Brain (organoid and tissue), 16 donors: ENCODE measurements at places on chromosomes 11 and 22.

DNA sequence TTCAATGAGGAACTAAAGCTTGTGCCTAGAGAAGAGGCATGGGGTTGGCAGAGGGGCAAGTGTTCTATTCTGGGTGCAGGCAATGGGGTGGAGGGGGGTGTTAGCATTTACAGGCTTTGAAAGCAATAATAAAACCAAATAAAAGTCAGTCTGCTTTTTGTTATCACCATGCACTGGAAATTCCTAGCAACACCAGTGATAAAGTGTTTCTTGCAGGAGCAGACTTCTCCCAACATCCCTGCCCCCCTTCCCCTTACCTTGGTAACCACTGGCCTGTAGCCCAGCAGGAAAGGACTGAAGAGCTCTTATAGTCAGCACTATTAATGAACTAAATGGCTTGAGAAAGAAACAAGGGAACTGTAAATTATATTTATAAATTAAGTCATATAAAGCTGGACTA lies 65.2 kb upstream of the SESN3 start:
- DNase-seq: peak; percentile 56

DNA sequence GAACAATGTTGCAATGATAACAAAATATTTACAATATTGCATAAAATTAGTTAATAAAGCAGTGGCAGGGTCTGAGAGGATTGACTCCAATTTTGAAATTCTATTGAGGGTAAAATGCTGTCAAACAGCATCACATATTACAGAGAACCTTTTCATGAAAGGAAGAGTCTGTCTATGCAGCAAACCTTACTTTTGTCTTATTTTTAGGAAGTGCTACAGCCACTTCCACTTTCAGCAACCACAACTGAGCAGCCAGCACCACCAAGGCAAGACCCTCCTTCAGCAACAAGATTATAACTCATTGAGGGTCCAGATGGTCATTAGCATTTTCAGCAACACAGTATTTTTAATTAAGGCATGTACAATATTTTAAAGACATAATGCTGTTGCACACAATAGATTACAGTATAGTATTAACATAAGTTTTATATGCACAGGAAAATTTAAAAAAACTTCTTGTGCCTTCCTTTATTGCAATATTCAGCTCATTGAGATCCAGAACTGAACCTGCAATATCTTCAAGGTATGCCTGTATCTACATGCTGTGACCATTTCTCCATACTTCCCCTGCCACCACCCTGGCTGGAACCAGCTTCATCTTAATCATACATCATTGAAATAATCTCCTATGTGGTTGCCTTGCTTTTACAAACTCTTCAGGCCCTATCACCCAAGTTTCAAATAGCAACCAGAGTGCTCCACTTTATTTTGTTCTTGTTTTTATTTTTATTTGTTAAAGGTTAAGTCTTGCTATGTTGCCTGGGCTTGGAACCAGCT lies 711.2 kb downstream of the KCNA4 start:
- no peak for DNase-seq

- DNase-seq: no peak
These were observed 4.0 kb downstream of the PRR33 start for GRCh38 chr11:1887451-1888346.

- DNase-seq: no peak
These were observed 32.7 kb downstream of the RIBC2 start for GRCh38 chr22:45446216-45446615.

DNA sequence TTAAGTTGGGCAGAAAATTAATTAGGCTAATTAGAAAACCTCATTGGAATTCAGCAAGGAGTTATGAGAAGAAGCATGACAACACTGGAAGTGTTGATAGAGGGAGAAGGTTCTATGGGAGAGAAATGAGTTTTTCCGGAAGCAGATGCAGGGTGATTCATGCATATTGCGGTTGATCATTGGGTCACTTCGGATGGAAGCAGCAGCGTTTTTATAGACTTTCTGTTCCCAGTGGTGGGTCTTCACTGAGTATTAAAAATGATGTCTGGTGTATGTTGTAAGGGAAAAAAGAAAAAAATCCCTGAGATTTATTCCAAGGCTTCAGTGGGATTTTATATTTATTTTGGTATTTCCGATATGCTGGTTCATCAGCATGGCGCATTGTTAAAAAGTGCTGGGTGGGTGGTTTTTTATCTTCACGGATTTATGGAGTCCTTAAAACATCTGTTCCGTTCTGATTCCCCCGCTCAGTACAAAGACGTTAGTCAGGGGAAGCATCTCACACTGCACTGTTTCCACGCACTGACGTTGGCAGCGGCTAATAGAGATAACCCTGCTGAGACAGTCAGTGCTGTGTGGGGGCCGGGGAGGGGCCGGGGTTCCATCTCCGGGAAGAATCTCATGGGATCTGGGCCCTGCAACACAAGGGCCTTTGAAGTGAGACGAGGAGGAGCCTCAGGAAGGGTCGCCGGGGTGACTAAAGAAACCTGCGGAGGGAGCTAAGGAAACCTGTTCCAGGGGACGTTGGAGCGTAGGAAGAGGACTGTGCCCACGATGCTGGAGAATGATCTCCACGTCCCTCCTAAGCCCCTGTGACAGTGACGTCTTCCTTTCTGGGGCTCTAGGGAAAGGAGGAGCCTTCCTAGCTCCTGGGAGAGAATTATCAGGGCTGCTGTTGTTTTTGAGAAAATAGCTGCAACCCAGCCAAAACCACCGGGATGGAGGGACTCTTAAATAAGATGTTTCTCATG lies 390.0 kb downstream of the NTM start:
- peak; percentile 33 for DNase-seq

DNA sequence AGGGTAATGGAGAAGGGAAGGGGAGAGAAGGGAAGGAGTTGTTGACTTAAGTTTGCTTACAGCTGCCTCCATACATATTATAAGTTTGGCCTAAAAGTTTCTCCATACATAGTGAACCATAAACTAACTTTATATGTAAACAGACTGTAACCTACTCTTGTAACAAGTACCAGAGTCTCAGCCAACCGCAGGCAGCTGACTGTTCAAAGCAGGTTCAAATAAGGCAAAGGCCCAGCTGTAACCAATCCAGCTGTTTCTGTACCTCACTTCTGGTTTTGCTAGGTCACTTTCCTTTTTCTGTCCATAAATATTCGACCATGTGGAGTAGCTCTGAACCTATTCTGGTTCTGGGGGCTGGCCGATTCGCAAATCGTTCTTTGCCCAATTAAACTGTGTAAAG lies 591.2 kb downstream of the INSC start:
- DNase-seq: no peak

DNA sequence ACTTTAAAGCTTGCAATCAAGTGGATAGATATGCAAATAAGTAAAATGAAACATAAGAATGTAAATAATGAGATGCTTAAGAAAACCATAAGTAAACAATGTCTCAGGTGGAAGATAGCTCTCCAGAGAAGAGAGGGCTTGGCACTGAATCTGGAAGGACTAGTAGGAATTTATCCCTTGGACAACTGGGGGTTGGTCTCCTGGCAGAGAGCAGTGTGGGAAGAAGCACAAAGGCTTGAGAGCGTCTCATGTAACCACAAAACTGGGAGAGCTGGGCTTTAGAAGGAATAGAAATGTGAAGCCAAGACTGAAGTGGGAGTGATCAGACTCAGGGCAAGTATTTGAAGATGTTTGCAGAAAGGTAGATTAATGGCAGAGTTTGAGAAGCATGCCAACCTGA lies 31.3 kb downstream of the CARD18 start:
- no peak for DNase-seq

DNA sequence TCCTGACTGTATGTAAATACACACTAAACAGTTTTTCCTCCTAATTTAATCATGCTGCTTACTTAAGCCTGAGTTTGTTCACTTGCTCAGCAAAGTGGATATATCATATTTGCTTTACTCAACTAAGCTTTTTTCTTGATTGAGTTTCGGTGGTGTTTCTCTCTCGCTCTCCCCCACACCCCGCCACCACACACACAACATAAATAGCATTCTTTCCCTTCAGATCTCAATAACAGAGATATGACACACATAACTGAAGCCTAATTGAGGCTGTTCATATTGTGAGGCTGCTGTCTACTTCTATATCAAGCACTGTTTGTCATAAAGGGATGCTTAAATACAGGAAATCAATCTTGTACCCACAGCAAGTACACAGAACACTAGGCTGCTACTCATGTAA lies 364.9 kb downstream of the FAT3 start:
- no peak for DNase-seq

GRCh38 chr22:41603873-41604332 lies 14.3 kb upstream of the PMM1 start:
- no peak for DNase-seq

GRCh38 chr11:118699506-118700220 lies 20.2 kb upstream of the TREH start:
- DNase-seq: no peak

DNA sequence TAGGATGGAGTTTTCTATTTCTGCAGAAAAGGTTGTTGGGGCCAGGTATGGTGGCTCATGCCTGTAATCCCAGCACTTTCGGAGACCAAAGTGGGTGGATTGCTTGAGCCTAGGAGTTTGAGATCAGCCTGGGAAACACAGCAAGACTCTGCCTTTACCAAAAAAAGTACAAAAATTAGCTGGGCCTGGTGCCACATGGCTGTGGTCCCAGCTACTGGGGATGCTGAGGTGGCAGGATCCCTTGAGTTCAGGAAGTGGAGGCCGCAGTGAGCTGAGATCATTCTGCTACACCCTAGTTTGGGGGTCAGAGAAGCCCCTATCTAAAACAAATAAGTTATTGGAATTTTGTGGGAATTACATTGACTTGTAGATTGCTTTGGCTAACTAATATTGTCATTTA lies 71.7 kb downstream of the FDX1 start:
- DNase-seq: no peak

GRCh38 chr11:121683791-121684190 lies 231.0 kb upstream of the SORL1-AS1 start:
- no peak for DNase-seq

DNA sequence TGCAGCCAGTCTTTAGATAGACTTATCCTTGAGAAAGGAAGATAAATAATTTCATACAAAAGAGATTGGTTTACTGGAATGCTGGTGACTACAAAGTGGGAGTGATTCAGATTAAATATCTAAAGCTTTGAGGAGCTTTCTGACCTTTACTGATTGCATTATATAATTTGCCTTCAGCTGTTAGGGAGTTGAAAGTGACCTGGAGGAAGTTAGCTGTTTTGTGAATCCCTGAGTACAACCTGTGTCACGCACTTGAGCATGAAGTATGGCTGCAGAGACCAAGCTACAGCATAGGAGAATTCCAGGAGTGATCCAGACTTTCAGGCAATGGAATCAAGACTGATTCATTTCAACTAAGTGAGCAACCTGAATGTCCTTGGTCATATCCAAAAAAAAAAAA lies 1848.3 kb upstream of the RAG2 start:
- DNase-seq: no peak

DNA sequence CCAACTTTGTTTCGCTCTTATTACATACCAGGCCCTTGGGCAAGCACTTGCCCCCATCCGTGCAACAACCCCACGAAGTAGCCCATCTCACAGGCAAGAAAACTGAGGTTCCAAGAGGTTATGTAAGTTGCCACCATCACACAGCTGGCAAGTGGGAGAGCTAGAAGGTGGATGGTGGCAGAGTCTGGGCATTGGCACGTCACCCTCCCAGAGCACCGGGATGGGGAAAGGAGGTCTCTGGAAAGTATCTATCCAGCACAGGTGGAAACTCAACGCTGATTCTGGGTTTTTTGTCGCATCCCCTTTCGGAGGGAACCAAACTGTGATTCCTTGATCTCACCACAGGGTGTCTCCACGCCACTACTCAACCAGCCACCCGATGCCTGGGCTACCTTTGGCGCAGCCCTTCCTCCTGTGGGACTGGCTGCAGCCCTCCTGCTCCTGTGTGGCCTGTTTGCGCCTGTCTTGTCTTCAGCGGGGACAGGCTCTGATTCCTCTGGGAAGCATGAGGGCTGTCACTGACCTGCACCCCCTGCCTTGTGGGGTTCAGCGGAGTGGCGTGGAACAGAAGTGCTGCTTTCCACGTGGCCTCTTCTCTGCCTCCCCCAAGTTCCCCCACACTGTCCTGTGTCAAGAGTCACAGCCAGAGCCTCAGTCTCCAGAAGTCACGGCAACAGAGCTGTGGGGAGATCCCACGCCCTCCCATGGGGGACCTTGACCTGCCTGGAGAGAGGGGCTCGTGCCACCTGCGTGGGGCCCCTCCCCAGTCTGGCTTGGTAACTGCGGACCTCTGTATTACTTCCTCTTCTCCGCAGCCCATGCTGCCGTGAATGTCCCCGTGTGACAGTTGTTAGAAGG lies 34.4 kb upstream of the TRIM29 start:
- peak; percentile 80 for DNase-seq

DNA sequence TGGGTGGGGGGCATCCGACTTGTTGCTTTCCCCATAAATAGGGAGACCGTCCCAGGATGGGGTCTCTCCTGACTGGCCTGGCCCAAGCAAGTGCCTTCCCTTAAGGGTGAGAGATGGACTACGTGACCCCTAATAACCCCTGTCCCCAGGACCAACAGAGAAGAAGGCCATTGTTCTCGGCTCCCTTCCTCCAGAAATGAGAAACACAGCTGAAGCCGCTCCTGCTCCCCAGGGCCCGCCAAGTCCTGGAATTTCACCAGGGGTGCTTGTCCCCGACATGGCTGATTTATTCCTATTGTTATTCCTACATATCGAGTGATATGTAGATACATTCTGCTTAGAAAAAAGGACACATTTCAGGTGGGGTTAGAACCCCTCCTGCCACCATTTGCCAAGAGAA lies 100.8 kb downstream of the TP53I11 start:
- no peak for DNase-seq

GRCh38 chr11:34242037-34242625 lies 115.7 kb downstream of the ABTB2 start:
- DNase-seq: no peak

DNA sequence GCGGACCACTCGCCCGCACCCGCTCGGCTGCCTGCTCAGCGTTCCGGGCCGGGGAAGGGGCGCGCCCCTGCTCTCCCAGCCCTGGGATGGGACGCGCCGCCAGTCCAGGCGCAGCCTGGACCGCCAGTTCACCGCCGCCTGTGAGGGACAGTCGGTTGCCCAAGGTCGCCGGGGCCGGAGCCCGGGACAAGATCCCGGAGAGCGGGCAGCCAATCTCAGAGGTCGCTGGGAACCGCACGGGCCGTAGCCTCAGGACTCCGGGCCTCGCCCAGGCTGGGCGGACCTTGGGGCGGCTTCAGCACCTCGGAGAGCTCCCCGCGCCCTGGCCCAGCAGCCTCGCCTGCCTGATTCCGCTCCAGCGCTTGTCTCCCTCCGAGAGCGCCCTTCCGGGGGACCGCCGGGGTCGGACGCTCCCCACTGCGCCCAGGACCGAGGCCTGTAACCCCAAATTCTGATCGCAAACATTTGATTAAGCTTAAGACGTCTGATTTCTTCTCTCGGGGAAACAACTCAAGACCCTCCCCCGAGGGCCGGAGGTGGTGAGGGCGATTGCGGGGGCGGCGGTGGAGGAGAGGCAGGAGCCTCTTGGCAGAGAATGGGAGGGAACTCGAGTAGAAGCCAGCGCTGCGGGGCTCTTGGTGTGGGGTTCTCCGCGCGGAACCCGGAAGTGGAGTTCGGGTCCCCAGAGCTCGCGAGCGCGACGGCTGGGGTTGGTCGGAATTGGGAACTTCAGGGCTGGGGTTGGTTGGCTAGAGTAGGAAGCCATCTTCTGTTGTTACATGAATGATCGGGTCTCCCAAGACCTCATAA lies 1.1 kb upstream of the CHRM4 start:
- peak; percentile 33 for DNase-seq

- no peak for DNase-seq
These were observed 357.2 kb upstream of the SYN3 start for GRCh38 chr22:33415401-33415800.

GRCh38 chr11:119166368-119167076 lies 2.0 kb upstream of the NLRX1 start:
- no peak for DNase-seq
